ENCODE measurements at places on chromosomes 11 and 22. TPM values are rescaled to one million over a fixed set of nuclear protein-coding genes. Genes with fewer than 3 reads are reported as not detected.

Gene ZNF215
- total RNA-seq = 3.3 TPM

Gene KDM4D
- 0.57 TPM for total RNA-seq

Gene FAR1
- total RNA-seq = 32.9 TPM

DNA sequence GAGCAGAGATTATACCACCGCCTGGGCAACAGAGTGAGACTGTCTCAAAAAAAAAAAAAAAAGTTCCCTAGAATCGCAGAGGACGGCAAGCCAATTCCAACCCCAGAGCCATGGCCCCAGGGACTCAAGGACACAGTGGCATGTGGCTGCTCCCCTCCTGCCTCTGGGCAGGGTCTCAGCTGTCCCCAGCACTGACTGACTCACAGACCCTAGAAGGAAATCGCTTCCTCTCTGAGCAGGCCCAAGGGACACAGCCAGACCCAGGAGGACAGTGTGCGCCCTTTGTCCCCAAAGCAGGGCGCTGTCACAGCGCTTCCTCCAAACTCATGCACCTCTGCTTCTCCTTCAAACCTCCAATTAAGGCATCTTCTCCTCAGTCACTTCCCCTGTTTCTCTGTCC lies 2.3 kb downstream of the PACSIN3 start:
- no peak for DNase-seq

GRCh38 chr22:23898006-23898974 lies 4.1 kb downstream of the MIF start:
- DNase-seq = no peak

DNA sequence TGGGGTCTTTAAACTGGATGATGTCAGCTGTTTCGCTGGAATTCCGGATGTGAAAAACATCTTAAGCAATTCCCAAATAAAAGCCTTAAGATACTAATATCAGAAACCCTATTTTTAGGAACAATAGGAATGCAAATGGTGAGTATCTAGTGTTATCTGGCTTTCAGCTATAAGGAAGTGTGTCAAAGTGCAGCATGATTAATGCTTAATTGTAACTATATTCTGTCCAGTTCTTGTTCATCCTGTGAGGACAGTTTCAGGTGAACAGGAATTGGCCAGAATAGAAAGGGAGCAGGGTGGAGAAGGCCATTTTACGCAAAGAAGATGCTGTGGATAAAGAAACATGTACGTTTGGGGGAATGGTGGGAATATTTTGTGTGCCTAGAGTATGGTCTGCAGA lies 108.2 kb downstream of the RASSF10 start:
- DNase-seq = no peak

GRCh38 chr11:108512708-108513107 lies 14.5 kb upstream of the POGLUT3 start:
- DNase-seq = no peak

GRCh38 chr11:66568124-66568916 lies at the start of gene CTSF:
CTSF (minus strand) TSS chr11:66568606; CDS start chr11:66568486, 120 bp downstream.
- peak; percentile 59 for DNase-seq

DNA sequence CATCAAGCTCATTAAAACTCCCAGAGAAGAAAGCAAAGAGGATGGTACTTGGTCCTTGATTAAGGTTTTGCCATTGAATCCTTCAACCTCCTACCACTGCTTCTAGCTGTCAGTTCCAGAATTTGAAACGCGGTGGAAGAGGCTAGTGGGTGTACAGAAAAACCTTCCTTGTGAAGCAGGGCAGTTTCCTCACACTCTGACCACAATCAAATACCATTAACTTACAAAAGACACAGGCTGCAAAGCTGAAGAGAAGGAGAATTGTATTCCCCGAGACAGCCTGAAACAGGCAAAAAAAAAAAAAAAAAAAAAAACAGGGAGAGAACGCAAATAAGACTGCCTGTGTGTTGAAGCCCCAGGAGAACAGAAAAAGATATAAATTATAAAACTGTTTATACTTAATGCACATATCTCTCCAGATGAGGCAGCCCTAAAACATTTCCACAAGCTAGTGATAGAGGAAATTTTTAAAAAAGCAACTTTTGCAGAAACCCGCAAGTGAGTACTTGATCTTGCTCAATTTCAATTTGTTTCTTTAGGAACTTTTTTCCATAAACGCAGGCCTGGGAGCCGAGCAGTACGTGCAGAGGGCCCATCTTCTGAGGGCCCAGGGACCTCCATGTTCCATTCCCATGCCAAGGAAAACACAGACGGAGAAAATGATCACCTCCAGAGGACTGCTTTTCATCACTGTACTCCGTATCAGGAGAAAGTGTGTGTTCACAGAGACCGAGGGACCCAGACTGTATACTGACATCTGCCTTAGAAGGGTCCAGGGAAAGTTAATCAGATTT lies 218.7 kb upstream of the BLID start:
- DNase-seq = no peak

DNA sequence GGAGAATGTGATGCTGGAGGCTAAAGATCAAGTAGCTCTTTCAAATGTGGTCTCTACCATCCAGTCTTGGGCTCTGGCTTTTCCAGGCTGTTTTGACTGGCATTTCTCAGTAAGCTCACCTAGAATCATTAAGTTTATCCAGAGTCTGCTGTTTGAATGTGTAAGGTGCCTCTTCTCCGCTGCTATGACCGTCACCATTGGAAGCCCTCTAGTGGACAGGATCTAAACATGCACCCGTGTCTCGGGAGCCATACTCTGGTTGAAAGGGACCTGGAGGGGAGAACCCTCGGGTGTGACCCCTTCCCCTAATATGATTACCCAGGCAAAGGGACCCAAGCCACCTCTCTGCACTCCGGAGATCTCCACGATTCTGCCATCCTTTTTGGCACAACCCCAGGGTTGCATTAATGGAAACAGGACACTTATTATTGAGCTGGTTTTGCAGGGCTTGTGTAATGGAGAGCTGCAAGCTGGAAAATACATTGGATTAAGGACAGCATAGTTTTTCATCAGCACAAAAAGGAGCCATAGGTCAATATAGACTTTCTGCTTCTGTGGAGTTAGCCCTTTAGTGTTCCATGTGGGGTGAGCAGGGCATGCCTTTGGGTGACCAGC lies 191.0 kb upstream of the LARGE1 start:
- DNase-seq = peak; percentile 1

- DNase-seq = no peak
Observed at GRCh38 chr11:75777461-75778110, 9.0 kb downstream of the DGAT2 start.

DNA sequence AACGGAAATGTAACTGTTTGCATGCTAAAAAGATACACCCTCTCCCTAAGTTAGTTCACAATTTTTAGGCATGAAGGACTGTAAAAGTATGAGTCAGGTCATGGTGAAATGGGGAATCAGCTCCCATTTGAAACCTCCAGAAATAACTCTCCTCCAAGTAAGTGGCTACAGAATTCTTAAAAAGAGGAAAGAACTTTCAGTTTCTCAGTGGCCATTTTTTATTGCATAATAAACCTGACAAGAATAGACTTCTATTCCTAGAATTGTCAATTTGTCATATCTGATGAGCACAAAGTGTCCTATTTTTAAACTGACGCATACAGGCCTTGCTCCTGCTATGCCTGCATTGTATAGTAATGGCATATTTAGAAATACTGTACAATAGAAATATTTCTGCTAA lies 612.2 kb downstream of the CNTN5 start:
- DNase-seq = no peak

GRCh38 chr11:58429273-58429672 lies 1.4 kb upstream of the OR5B2 start:
- no peak for DNase-seq

DNA sequence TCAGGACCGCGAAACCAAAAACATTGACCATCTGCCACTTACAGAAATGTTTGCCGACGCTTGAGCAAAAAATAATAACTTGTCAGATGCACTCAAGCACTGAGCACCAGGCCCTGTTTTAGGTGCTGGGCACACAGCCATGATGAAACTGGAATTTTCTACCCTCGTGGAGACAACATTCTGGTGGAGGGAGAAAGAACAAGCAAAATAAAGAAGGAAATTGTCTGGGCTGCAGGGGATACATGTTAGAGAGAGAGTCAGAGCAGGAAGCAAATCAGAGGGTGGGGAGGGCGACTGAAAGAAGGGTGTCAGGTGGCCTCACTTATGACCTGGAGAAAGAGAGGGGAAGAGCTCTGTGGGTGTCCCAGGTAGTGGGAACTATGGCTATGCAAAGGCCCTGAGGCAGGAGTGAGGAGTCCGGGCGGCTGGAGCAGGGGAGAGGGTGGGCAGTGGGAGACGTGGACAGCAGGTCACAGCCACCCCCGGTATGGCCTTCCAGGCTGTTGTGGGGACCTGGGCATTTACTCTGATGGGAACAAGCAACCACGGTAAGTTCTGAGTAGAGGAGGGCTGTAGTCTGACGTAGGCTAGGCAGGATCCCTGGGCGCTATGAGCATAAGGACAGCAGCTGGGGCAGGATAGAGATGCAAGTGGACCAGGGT lies 78.8 kb downstream of the MYEOV start:
- no peak for DNase-seq

- DNase-seq = no peak
Observed at GRCh38 chr11:113273720-113274119, 40.7 kb upstream of the TTC12 start.
